Astrocyte (in vitro differentiated cells and primary cell): ENCODE measurements at places on chromosomes 1 and 21.

DNA sequence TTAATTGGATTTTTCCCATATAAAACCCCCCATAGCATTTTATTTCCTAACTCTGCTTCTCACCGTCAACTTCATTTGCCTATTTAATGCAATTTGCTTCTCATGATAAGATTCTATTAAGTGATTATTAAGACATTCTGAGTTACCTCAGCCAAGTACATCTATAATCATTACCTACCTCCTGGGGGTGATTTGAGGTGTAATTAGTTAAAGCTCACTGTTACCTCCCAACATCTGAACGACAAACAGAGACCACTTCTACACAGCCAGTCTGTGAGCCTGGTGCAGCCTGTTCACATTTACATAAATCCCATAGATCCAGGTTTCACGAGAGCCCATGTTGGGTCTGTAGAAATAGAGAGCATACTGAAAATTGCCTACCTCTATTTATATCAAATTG is 65.7 kb upstream of the SSX2IP start:
- DNase-seq = no peak

- no peak for DNase-seq
These were observed 30.4 kb upstream of the PDE4B start for GRCh38 chr1:65762081-65762862.

- DNase-seq = no peak
These were observed 51.3 kb downstream of the PCP4 start for GRCh38 chr21:39918558-39918957.

- DNase-seq = no peak
These were observed 407.5 kb downstream of the SMYD3 start for GRCh38 chr1:246099570-246099969.

- no peak for DNase-seq
These were observed 43.3 kb downstream of the URB2 start for GRCh38 chr1:229669333-229669732.
